Lower leg skin (tissue), 4 donors: ENCODE measurements at places on chromosomes 11 and 22. TPM values are rescaled to one million over a fixed set of nuclear protein-coding genes. Genes with fewer than 3 reads are reported as not detected.

- no peak for DNase-seq
Measured at GRCh38 chr22:31726692-31727091, 23.2 kb downstream of the PRR14L start.

DNA sequence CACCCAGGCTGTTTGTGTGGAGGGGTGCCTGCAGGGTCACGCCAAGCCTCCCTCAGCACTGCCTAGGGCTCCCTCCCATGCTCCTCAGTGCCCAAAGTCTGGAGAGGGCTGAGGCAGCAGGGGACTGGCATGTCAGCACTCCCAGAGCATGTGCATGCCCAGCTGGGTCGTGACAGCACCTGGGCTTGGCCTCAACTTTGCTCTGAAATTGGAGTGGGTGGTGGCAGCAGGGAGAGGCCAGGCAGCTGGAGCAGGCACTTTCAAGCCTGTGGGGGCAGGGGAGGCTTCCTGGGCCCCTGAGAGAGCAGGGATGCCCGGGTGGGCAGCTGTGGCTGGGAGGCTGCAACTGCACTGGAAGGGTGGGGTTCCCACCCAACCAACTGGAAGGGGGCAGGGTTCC is 35.6 kb upstream of the DDX10 start:
- no peak for DNase-seq

- no peak for DNase-seq
Measured at GRCh38 chr11:129950101-129951091, 52.2 kb downstream of the PRDM10 start.

LRRC4C gene
- total RNA-seq = 0.19 TPM

FIBIN gene
- 18.5 TPM for total RNA-seq

TPBGL gene
- 0.13 TPM for total RNA-seq
